ENCODE measurements at places on chromosomes 5 and 9. TPM values are rescaled to one million over a fixed set of nuclear protein-coding genes. Genes with fewer than 3 reads are reported as not detected.
A peak's percentile ranks its signal among the peaks of the same experiment; 100 is the strongest.

Gene ADRA1B
- 6.5 TPM for polyA plus RNA-seq

Gene PLCXD3
- 1.6 TPM for polyA plus RNA-seq

Gene PIP5KL1
- 2.5 TPM for polyA plus RNA-seq

Gene PHF2
- polyA plus RNA-seq, result 12.2 TPM

Gene PCDHGA3
- not detected for polyA plus RNA-seq

Gene SLC2A6
- 21.2 TPM for polyA plus RNA-seq

Gene PCDHB9
- polyA plus RNA-seq, result 0.11 TPM

Gene PCDHA9
- not detected for polyA plus RNA-seq

Gene LEAP2
- polyA plus RNA-seq, result 1.6 TPM

Gene FGF1
- polyA plus RNA-seq, result 0.40 TPM

Gene HK3
- polyA plus RNA-seq, result 0.17 TPM

DNA sequence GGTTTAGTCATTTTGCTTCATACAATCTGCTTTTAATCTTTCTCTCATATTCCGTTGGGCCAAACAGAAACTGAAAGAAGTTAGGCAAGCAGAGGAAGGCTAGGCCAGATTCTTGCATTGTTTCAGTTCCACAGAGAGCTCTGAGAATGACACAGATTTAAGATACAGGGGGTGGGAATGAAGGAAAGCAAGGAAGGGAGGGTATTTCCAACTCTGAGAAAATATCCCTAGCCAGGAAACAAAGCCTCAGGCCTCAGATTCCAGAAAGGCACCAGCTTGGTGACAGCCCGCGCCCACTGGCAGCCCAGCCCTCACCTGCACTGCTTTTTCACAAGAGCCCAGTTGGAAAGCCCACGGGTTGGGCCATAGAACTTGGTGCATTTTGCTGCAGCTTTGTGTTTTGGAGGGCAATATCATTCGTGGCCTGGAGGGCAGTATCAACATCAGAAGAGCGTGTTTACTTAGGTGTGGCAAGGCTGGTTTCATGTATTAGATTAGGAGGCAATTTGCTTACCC is 63.5 kb downstream of the ENC1 start:
- no peak for DNase-seq

DNA sequence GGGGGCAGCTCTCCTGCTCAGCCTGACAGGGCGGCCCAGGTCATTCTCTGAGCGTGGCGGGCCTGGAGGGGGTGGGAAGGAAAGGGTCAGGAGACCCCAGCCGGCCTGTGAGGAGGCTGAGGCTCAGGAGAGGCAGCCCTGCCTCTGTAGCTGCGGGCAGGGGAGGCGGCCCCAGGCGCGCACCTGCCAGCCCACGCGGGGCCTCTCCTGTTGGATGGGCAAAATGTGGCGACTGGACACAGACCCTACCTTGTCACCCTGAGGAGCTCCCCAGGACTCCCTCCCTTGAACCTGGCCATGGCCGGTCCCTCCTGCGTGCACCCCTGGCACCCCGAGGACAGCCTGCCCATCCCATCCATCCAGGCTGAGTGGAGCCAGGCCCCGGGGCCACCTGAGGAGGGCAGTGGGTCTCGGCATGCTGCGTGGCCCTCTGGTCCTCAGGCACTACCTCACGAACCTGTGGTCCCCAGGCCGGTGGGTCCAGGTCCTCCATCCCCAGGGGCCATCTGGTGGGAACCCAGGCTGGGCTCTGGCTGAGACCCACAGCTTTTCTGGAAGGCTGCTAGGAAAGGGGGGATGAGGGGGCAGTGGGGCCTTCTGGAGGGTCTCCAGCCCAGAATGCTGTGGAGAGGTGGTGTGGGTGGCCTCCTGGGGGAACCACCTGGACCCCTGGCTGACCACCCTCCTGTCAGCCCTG is 15.1 kb upstream of the NRARP start:
- DNase-seq, result no peak

- peak; percentile 61 for DNase-seq
Observed at GRCh38 chr9:33044677-33045282, 19.7 kb downstream of the DNAJA1 start.

DNA sequence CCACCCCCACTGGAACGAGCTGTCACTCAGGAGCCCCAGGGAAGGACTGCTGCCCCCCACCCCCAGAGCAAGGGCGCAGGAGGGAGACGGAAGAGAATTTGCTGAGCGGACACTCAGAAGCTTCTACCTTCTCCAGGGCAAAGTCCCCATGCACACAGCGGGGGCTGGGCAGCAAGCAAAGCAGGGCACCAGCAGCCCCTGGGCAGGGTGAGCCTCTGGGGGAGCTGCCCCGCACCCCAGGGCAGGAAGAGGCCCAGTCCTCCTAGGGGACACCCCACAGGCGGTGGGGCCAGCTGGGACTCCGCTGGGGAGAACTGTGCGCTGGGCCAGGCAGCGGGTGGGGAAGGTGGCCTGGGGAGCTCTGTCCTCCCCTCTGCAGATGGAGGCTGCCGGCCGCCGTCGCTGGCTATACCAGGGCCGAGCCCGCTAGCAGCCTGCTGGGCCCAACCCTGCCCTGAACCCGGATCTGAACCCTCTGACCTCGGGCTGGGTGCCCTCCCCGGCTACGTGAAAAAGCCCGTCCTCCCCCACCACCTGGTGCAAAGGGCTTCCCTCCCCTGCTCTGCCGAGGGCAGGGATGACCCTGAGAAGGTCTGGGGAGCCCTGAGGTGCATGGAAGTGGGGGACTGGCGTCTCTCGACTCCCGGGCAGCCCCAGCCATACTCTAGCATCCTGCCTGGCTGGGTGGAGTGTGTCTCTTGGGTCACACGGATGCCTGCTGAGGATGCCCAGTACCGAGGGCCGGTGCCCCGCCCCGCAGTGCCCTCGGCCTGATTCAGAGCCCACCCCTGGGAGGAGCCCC is 597 bp upstream of the SLC34A3 start:
- DNase-seq, result no peak

- DNase-seq, result no peak
Observed at GRCh38 chr5:4995014-4995413, 145.1 kb upstream of the ADAMTS16 start.

- no peak for DNase-seq
Observed at GRCh38 chr5:83145241-83145640, 67.9 kb downstream of the XRCC4 start.

- DNase-seq, result no peak
Observed at GRCh38 chr9:124800306-124801259, 23.6 kb downstream of the OLFML2A start.

DNA sequence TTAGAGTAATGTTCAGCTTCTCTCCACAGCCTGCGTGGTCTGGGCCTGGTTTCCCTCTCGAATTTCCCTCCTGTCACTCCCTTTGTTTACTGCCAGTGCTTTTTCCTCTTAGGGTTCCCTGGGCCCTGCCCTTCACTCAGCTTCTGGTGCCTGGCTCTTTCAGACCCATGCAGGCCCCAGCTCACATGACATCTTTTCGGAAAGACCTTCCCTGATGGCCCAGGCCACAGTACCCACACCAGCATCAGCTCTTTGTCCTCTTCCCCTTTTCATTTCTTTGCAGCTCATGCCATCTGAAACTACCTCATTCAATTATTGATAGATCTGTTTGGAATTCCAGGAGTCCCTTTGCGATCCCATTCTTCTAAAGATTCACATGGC is 68.1 kb upstream of the ABL1 start:
- no peak for DNase-seq

DNA sequence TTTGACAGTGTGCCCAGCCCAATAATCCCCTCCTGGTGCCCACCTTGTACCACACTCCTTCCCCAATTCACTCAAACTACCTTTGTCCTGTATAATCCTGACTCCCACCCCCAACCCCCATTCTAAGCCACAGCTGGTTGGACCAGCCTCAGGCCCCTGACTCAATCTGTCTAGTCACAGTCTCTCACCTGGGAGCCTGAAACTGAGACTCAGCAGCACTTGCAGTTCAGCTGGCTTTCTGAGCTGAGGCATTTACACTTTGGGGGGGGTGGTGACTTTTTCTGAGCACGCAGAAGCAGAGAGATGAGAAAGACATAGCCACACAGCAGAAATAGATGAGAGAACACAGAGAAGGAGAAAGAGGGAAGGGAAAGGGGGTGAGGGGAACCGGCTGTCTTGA is 247.3 kb downstream of the MAN2A1 start:
- no peak for DNase-seq

GRCh38 chr9:115594557-115594956 is 476.6 kb upstream of the TNC start:
- DNase-seq, result no peak

- DNase-seq, result no peak
Observed at GRCh38 chr9:133701981-133702797, 36.0 kb downstream of the SARDH start.

DNA sequence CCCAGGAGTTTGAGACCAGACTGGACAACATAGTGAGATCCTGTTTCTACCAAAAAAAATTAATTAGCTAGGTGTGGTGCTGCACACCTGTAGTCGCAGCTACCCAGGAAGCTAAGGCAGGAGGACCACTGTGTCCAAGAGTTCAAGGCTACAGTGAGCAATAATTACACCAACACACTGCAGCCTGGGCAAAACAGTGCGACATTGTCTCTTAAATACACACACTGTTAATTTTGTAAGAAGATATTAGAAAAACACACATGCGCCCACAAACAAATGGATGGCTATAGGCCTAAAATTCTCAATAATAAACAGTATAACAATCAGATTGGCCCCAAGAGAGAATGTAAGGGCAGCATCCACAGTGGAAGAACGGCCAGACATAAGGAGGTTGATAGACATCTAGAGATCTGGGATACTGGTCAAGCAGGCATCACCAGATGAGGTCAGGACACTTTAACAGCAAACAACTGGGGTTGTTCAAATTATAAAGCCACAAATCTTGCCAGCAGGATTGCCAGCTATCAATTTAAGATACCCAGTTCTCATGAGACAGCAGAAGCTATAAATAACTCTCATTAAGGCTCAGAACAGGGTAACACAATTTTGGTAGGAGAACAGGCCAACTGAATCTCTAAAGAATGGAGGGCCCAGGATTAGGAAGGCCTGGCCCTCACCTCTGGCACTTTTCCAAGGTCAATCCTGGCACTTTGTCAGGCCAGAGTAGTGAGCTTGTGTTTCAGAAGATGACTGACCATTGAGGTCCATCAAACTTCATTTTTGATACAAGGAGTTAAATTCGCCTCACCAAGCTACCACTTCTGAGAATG is 29.5 kb downstream of the GOLPH3 start:
- DNase-seq, result no peak

DNA sequence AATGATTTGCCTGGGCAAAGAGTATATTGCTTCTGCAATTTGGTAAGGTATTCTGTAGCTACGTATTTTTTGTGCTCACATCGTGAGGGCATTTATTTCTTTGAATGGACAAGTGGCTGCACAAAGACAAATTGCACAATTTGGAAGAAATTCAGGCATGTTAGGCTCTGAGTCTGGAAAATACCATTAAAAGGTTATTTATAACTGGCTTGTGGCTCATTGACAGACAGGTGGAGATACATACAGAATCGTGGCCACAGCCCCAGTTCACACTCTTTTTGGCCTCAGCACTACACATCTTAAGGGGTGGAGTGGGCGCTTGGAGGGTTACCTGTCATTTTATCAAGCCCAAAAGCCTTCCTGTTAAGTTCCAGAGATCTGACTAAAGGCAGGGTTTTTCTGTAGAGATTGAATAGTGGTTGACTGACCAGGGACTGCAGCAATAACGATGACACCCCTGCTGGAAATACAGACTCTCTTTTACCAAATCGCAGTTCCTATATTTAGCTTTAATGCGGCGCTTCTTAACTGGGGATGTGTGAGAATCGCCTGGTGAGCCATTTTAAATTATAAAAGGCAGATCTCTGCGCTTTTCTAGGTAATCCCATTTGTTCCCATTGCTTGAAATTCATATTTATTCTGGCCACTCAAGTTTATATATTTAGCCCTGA is 14.7 kb downstream of the MAN2A1 start:
- no peak for DNase-seq

GRCh38 chr9:119961774-119962424 is 592.7 kb upstream of the BRINP1 start:
- DNase-seq, result peak; percentile 56

- DNase-seq, result no peak
Observed at GRCh38 chr5:74161170-74161569, 479.4 kb downstream of the ENC1 start.

GRCh38 chr9:99105152-99106043 is 485 bp downstream of the TGFBR1 start:
- peak; percentile 63 for DNase-seq

DNA sequence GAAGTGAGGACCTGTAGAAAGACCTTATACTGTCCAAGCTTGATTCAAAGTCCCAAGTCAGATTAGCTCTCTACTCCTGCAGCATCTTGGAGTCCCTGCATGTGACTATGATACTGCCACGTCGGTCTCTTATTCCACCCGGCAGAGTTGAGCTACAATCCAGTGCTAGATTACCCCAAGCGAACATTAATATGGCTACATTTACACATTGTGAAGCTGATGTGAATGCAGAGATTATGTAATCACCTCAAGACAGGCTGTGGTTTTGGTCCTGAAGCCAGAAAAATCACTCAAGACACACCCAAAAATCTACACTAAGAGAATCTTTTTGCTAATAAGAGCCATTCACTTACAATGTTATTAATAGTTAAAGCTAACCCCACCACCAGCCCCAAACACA is 116.7 kb downstream of the GNA14 start:
- DNase-seq, result no peak

DNA sequence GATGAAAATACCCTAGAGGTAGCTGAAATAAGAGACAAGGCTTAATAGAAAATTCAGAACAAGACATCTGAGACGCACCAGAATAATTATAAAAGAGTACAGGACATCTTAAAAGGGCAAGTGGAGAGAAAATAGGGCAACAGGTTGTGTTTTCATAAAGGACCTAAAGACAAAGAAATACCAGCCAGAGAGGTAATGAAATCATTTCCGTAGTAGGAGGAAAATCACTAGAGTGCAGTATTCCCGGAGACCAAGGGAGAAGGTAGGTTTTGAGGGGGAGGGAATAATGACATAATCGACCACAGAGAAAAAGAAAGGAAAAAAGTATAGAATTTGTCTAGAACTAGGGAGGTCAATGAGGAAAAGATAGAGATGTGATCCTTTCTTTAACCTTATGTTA is 26.2 kb upstream of the CTNNAL1 start:
- DNase-seq, result no peak

DNA sequence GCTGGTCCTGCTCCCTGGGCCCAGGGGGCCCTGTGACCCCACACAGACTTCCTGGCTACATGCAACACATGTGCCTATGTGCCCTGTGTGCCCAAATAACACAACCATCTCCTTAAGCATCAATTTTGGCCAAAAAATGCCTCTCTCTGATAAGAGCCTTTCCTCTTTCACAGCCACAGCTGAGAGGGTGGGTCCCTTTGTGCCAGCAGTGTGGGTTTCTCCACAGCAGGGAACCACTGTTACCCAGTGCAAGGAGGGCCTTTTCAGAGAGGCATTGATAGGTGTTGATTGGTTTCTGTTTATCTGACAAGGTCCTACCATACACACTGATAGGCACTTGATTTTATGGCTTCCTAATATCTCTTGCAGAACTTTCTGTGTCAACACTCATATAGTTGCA is 42.7 kb downstream of the SYK start:
- DNase-seq, result no peak

DNA sequence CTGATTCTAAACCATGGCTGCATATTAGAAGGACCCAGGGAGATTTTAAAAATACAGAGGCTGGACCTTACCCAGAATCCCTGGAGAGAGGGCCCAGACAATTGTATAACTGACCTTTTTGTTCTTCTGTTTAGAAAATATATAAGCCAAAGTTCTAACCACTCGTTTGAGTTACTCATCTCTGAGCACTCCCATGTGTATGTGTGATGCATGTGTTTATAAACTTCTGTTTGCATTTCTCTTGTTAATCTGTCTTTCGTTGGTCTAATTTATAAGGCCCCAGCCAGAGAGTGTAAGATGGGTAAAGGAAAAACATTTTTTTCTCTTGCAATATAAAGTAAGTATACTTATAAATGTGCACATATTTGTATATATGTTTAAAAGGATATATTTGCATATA is 443.9 kb downstream of the ZNF608 start:
- DNase-seq, result no peak

- DNase-seq, result no peak
Observed at GRCh38 chr5:138602371-138603000, 27.3 kb upstream of the HSPA9 start.
